ENCODE measurements at places on chromosomes 12 and 14.

DNA sequence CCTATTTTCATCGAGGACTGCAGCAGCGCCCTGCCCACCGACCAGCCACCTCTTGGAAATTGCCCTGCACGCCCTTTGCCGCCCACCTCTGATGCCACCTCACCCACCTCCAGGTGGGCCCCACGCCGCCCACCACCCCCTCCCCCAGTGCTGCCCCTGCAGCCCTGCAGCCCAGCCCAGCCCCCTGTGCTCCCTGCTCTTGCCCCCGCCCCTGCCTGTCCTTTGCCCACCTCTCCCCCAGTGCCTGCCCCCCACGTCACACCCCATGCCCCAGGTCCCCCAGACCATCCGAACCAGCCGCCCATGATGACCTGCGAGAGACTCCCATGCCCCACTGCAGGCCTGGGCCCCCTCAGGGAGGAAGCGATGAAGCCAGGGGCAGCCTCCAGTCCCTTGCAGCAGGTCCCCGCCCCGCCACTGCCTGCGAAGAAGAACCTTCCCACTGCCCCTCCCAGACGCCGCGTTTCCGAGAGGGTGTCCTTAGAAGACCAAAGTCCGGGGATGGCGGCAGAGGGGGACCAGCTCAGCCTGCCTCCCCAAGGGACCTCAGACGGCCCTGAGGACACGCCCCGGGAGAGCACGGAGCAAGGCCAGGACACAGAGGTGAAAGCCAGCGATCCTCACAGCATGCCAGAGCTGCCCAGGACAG lies 96.5 kb downstream of the LGMN start:
- DNase-seq, result no peak

DNA sequence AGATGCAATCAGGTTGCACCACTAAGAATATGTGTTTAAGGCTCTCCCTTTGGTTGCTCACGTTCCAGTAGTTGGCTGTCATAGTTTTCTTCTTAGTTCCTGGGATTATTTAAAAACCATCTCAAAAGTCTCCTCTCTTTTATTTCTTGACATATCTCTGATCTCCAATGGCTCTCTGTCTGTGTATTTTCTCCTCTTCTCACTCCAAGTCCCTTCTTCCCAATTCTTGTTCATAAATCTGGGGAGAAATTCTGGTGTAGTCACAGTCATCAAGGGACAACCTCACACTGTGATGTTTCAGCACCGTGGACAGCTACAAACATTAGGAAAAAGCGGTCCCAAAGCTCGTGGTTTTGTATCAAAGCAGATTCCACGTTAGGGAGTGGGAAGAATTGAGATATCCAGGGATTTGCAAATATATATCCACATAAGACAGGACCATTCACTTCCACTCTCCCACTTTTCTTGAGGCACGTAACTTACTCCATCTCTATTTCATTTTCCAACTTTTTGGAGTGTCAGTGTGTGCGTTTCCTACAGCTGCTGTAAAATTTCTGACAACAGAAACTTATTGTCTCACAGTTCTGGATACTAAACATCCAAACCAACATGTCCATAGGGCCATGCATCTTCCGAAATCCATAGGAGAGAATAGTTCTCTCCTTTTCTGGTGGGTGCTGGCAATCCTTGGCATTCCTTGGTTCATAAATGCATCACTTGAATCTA lies 80.6 kb upstream of the TMEM233 start:
- DNase-seq, result no peak

GRCh38 chr12:905261-906031 lies 44.0 kb downstream of the RAD52 start:
- no peak for DNase-seq

DNA sequence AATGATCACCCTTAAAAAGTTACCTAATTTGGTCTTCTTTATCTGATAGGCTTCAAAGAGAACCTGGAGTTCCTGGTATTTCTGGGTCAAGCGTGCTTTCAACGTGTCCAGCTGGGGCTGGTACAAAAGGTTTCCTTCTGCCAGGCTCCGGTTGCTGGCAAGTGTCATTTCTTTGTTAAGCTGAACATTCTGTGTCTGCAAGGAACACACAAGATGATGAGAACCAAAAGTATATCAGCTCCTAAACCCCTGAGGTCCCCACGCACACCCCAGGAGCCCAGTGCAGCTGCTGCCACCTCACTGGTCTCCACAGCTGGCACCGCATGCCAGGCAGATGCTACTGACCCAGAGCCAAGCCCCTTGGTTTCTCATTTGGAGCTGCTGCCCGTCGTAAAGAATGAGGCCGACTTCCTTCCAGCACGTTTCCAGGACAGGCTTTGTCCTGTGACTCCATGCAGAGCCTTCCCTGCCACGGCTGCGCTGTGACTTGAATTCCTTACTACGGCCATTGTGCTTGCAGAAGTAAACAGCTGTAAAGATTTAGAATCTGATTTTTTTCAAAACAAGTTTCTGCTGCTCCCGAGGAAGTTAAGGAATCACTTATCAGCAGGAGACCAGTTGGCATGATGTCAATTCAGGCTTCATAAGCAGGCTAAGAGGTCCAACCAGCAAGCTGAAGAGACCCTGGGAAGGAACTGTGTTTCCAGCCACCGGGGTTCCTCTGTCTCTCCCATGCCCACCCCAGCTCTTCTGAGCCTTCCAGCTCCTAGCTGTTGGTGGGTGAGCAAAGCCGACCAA lies 24.9 kb downstream of the VPS37B start:
- DNase-seq, result no peak

DNA sequence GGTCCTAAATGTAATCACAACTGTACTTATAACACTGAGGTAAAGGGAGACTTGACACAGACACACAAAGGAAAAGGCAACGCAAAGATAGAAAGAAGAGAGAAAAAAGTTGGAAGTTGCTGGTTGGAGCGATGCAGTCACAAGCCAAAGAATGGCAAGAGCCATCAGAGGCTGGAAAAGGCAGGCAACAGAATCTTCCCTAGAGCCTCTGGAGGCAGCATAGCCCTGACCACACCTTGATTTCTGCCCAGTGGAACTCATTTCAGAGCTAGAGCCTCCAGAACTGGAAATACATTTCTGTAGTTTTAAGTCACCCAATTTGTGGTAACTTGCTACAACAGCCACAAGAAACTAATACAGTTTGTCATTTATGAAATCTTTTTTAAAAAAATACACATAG lies 89.2 kb downstream of the PUS7L start:
- no peak for DNase-seq

DNA sequence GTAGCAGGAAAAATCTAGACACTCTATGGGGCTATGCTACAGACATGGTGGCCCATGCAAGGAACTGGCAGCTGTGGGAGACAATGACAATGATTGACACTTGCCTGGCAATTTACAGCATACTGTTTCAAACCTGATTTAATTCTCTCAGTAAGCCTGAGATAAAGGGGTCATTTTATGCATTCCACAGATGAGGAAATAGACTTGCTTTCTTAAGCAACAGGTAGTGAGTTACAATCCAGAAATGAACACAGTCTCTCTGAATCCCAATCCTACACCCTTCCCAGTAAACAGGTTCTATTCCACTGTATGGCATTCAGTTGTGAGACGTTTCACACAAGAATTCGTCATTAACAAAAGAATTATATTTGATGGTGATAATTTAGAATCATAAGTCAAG lies 15.5 kb upstream of the PCNX1 start:
- DNase-seq, result no peak

DNA sequence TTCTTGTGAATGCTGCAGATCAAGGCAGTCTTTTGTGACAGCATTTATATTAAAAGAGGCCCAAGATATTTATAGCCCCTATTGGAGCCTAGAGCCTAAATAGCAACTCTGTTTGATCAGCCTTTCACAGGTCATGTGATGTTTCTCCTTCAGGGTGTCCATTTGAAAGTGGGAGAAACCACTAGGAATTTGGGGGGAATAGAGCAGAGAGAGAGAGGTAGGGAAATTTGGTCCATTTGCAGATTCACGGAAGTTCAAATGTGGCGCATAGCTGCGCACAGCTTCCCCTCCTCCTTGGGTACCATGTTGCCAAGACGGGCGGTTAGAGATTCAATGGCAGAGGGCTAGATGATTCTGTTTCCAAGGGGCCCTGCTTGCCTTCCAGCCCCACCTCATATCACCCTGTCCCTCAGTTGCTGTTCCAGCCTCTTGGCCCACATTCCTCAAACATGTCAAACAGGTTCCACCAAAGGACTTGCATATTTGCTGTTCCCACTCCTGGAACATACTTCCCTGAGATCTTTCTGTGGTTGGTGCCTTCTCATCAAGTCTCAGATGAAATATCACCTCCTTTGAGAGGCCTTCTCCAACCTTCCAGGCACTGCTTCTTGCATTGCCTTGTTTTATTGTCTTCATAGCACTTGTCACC lies 220.8 kb downstream of the CHST11 start:
- DNase-seq, result no peak

DNA sequence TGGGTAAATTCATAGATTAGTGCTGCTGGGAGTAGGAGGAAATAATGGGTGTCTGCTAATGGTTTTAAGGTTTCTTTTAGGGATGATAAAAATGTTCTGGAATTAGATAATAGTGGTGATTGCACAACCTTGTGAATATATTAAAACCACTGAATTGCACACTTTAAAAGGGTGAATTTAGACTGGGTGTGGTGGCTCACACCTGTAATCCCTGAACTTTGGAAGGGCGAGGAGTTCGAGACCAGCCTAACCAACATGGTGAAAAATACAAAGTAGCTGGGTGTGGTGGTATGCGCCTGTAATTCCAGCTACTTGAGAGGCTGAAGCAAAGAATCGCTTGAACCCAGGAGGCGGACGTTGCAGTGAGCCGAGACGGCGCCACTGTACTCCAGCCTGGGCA lies 1.3 kb downstream of the RAD52 start:
- DNase-seq, result no peak

GRCh38 chr12:130933269-130933995 lies 20.3 kb upstream of the ADGRD1 start:
- no peak for DNase-seq

DNA sequence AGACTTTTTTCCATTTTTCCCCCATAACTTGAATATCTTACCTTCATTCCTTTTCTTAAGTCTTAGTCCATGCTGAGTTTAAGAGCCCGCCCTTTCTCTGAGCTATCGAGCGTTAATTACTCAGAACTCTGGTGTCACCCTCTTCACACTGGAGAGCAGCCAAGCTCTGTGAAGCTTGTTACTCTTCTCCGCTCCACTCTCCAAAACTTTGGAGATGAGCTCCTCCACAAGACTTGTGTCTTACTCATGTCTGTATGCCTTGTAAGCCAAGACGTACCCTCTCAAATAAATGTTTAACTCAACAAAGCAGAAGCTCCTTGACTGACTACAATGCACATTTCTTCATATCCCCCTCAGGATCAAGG lies 54.7 kb downstream of the DICER1 start:
- no peak for DNase-seq

Measured in GM12891 (cell line).